ENCODE measurements at places on chromosomes 2 and 18.

DNA sequence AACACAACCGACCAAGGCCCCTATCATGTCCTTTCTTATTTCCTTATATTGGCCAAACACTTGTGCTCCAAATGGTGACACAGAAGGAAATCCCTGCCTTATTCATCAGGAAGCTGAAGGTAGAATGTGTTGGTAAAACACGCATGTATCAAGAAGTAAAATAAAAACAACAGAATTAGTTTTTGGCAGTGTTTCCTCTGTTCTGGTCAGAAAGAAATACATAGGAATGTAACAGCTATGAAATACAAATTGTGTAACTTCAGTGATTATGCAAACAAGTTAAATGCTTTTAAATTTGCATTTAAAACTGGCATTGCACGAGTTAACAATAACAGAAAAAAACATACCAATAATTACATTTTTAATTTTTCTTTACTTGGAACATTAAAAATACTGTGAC, 19.3 kb downstream of the ST6GAL2 start:
- DNase-seq: no peak

- no peak for DNase-seq
Observed at GRCh38 chr2:230949966-230950873, 25.2 kb upstream of the GPR55 start.

DNA sequence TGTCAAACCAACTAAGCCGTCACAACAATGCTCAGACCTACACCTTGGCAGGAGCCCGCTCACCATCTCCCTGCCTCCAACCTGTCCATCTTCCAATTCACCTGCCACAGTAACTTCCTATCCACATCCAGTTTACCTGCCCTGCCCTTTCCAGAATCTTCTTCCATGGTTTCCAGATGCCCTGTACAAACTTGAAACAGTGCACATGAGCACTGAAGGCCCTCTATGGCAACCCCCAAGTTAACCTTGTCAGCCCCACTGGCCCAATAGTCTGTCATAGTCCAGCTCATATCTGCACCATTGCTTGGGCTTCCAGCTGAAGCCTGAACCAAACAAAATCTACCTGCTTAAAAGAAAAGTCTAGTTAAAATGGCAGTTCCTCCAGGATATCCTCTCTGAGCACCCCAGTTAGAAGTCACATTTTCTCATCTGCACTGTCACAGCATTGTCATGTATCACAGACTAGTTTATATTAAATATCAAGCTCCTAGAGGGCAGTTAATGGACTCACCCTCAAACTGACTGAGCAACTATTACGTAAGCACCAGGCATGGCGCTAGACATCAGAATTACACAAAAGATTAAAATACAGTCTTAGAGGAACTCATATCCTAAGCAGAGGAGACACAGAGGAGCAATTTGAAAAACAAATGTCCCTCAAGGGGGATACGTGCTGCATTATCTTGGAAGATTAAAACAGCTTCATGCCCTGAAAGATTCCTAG, 11.6 kb downstream of the NFE2L2 start:
- DNase-seq: no peak

GRCh38 chr18:46736135-46736534, 20.7 kb downstream of the ST8SIA5 start:
- DNase-seq: no peak

GRCh38 chr2:28086611-28087010, 196.1 kb downstream of the BABAM2 start:
- DNase-seq: no peak

- DNase-seq: no peak
Observed at GRCh38 chr18:269480-270095, 1.7 kb upstream of the THOC1 start.

- no peak for DNase-seq
Observed at GRCh38 chr2:196263181-196263747, 91.9 kb upstream of the STK17B start.

GRCh38 chr2:224650815-224651439, 65.2 kb downstream of the CCDC195 start:
- DNase-seq: no peak

DNA sequence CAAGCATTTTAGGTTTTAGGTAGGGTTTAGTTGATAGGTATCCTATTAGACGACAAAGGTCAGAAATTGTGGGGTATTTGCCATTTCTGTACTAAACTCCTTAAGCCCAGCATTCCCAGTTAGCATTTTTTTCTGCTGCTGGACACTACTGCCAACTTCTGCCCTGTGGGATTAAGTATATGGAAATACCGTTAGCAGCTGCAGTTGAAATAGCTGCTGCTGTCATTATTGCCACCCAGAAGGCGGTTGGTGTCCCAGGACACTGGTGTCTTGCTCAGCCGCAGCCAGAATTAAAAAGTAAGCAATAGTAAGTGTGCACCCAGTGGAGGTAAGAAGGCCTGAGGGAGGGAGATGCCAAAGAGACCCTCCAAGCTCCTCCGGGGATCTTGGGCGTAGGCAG, 1.9 kb upstream of the UXS1 start:
- DNase-seq: no peak

GRCh38 chr2:233363744-233364235, 9.5 kb downstream of the DGKD start:
- no peak for DNase-seq

- no peak for DNase-seq
Observed at GRCh38 chr2:37365669-37366068, 21.2 kb downstream of the QPCT start.

- no peak for DNase-seq
Observed at GRCh38 chr2:234793212-234793785, 158.5 kb upstream of the SH3BP4 start.

- DNase-seq: no peak
Observed at GRCh38 chr2:134261398-134262131, 7.7 kb downstream of the MGAT5 start.

- DNase-seq: no peak
Observed at GRCh38 chr2:31337197-31337596, 77.3 kb downstream of the XDH start.

GRCh38 chr18:25300492-25300891, 51.5 kb downstream of the ZNF521 start:
- no peak for DNase-seq

DNA sequence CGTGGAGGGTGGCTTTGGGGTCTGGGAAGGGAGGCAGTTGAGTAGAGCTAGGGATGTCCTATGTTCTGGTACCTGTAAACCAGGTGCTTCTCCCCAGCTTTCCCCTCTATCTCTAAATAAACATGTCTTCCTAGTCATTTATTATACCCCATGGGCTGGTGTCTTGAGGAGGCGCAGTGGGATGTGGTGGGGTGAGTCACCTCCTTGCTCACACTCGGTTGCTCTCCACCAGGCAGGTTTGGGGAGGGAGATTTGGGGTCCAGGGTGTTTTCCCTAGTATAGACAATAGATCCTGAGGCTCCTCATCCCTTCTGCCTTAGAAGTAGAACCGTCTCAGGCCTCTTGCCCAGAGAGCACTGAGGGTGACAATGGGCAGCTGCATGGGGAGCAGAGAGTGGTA, 5.1 kb downstream of the PSD4 start:
- DNase-seq: peak; percentile 50

DNA sequence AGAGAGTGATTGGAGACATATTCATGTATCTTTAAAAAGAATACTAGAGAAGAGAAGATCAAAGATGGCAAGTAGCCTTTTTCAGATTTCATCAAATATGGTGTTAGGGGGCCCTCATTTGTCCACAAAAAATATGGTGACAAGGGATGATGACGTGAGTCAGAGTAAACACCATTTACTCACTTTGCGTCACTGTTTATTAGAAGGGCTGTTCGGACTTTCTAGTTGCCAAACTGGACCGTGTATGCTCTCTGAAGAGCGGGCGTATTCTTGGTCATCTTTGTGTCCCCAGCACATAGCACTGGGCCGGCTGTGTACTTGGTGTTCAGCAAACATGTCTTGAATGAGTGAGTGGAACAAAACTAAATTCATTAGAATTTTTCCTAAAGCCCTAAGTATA, 37.5 kb downstream of the TTC39C start:
- no peak for DNase-seq
